ENCODE measurements at places on chromosomes 2 and 18. TPM values are rescaled to one million over a fixed set of nuclear protein-coding genes. Genes with fewer than 3 reads are reported as not detected.

TCF23 gene
- total RNA-seq = not detected

CIB4 gene
- not detected for total RNA-seq

SNTG2 gene
- 9.9 TPM for total RNA-seq

GRCh38 chr18:29874519-29875098 is 1167.9 kb downstream of the DSC3 start:
- H3K4me1 ChIP-seq = no peaks in the 10 kb centered on the region
- H3K4me3 ChIP-seq = no peak overlapping the region
- H3K27me3 ChIP-seq = no peaks in the 10 kb centered on the region
- no peaks in the 10 kb centered on the region for H3K36me3 ChIP-seq
- no peak overlapping the region for H3K27ac ChIP-seq
- DNase-seq = no peak
